ENCODE measurements at places on chromosomes 13 and 19.

DNA sequence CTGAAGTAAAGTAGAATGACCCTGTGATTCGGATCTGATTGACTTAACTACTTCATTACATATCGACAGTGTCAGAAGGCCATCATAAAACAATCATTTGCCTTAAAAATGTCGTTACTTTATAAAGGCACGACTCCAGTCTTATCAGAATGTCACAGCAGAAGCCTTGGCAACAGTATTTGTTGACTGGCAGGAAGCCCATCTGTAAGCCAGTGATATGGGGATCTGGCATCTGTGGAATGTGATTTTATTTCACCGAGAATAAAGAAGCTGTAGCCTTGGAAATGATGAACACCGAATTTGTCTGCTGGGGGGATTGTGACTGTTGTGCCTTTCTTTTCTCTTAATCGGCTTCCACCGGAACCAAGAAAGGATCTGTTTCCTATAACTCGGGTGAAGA, 362.5 kb downstream of the TDRD3 start:
- DNase-seq: peak; percentile 33

DNA sequence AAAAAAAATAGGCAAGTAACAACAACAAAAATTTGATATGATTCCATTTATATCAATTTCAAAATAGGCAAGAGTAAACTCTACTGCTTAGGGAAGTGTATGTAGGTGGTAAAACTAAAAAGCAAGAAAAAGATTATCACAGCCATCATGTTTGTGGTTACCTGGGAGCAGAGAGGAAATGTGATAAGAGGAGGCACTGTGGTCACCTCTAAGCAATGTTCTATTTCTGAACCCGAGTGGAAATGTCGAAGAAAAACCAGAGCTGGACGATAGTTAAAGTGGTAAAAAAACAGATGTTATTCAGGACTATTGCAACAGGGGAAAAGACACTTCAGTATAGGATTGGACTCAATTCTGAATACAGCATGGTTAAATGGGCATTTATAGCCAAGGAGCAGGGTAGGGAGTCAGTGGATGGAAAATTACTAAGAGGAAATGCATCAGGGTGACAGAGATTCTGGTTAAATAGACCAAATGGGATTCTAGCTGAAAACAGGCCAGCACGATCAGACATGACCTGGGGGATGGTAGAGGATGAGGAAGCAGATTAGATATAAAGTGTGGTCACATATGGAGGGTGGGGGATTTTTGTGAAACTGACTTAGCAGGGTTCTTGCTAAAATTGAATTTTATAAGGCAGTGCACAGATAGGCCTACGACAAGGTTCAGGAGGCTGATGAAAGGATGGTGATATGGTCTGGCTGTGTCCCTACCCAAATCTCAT, 6.0 kb upstream of the TEX30 start:
- no peak for DNase-seq

DNA sequence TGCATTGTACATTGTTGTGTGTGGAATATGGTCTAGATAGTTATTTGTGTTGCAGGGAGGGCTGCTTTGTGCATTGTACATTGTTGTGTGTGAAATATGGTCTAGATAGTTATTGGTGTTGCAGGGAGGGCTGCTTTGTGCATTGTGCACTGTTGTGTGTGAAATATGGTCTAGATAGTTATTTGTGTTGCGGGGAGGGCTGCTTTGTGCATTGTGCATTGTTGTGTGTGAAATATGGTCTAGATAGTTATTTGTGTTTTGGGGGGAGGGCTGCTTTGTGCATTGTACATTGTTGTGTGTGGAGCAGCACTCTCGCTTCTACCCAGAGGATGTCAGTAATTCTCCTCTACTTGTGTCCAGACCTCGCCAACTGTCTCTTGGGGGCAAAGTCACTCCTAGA, 36.3 kb upstream of the ZNF835 start:
- no peak for DNase-seq

- no peak for DNase-seq
Measured at GRCh38 chr13:65112531-65112941, 2117.6 kb downstream of the PCDH9 start.

GRCh38 chr19:6039566-6040225, 61.8 kb upstream of the RANBP3 start:
- no peak for DNase-seq

DNA sequence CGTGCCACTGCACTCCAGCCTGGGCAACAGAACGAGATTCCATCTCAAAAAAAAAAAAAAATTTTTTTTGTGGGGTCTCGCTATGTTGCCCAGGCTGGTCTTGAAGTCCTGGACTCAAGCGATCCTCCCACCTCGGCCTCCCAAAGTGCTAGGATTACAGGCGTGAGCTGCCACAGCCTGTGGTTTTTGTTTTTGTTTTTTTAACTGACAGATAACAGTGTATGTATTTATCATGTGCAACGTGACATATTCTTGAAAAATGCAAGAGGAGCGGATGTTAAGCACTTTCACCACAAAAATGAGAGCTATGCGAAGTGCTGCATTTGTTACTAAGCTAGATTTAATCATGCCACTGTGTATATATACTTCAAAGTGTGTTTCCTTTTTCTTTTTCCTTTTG, 49.0 kb downstream of the ARHGEF18 start:
- no peak for DNase-seq

DNA sequence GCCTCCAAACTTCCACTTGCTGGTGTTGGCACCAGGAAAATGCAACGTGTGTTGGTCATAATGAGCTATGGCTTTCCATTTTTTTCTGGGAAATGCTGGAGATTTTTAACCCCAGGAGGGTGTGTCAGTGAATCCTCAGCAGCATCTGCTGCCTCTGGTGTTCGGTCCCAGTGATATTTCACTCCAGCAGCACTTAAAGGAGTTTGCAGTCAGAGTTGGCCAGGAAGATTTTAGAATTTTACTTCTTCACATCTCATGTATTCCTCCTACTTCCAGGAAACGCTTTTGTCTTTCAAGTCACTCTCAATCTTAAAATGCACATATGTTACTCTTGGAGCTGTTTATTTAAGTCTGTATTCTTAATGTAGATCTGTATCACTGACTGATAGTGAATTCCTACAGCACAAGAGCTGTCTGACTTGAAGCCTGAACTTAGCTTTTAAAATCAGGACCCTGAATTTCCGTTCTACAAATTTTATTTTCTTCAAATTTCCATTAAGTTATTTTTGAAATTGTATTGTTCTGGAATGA, 903.4 kb upstream of the SLC10A2 start:
- no peak for DNase-seq

DNA sequence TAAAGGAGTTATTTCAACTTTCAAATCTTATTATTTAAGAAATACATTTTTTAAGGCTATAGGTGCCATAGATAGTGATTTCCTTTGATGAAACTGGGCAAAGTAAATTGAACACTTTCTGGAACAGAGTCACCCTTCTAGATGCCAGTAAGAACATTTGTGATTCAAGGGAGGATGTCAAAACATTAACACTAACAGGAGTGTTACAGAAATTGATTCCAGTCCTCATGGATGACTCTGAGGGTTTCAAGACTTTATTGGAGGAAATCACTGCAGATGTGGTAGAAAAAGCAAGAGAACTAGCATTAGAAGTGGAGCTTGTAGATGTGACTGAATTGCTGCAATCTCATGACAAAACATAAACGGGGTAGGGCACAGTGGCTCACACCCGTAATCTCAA, 12.2 kb downstream of the KATNAL1 start:
- DNase-seq: no peak

DNA sequence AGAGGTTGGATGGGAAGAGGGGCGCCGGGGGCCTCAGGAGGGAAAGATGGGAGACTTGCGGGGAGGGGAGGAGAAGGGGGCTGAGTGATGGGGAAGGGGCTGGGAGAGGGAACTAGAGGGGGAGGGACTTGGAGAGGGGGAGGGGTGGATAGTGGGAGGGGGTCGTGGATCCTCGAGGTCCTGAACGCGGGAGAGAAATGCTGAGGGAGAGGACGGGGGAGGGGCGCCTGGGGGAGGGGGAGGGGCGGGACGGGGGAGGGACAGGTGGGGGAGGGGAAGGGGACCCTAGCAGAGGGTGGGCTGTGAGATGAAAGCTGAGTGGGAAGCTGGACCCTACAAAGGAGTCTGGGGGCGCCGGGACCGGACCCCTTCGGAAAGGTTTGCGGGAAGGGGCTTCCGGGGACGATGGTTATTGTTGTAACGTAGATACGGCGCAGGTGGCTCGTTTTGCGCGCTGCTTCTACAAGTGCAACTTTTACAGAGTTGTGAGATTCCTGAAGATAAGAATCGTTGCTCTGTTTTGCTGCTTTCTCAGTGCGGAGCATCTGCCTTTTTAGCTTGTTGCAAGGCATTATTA, 418 bp downstream of the ZNF444 start:
- DNase-seq: peak; percentile 54

- DNase-seq: peak; percentile 5
Measured at GRCh38 chr13:37918751-37919150, 49.2 kb upstream of the TRPC4 start.

DNA sequence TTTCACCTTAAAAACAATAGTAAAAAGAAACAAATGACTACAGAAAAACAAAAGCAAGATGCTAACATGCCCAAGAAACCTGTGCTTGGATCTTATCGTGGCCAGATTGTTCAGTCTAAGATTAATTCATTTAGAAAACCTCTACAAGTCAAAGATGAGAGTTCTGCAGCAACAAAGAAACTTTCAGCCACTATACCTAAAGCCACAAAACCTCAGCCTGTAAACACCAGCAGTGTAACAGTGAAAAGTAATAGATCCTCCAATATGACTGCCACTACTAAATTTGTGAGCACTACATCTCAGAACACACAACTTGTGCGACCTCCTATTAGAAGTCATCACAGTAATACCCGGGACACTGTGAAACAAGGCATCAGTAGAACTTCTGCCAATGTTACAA, 6.0 kb downstream of the CKAP2 start:
- DNase-seq: no peak

GRCh38 chr13:112103961-112104880, 37.3 kb downstream of the SOX1 start:
- DNase-seq: no peak

GRCh38 chr13:31986676-31987470, 44.7 kb upstream of the FRY start:
- DNase-seq: no peak

GRCh38 chr13:112959206-112959605, 9.8 kb upstream of the MCF2L start:
- no peak for DNase-seq

DNA sequence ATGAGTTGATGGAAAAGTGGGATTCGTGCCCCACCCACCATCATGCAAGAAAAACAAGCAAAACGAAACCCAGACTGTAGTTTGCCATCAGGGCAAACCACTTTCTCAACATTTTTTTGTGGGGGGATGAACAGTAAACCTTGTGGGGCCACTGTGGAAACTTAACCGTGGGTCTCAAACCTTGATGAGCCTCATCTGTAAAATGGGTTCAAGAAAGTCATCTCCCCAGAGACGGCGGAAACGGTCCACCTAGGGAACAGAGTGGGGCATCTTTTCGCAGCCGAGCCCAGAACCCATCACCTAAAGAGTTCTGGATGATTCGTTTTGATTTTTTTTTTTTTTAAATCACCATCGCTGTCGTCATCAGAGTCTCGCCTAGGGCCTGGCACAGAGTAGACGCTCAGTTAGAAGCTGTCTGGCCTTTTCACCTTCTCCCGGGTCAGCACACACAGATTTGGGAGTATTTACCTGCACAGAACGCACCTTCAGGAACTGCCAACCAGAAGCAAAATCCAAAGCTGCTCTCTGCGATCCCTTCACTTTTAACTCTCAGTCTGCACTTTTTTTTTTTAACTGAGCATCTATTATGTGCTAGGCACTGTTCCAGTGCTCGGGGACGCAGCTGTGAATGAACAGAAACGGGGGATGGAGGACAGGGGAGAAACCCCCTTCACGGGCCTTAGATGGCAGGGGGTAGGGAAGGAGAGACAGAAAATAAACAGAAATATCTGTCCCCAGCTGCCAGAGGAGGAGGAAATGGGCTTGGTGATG, 69.8 kb downstream of the CELF5 start:
- DNase-seq: no peak

DNA sequence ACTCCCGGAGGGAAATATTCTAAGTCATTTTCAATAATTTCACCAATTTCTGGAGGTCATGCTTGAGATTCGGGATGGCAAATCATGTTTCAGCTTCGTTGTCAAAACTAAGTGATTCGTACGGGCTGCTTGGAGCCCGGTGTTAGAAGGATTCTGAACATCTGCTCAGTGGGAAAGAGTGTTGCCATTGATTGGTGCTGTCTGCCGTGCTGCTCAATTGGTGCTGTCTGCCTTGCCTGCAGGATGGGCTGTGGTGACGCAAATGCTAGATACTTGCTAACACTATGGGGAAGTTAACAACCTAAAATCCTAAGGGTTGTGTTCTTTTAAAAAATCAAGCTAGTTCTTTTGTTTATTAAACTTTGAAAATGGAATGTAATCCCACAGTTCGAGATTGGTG, 17.3 kb upstream of the CACNG8 start:
- no peak for DNase-seq

- DNase-seq: no peak
Measured at GRCh38 chr19:28003543-28003942, 1209.4 kb downstream of the UQCRFS1 start.

DNA sequence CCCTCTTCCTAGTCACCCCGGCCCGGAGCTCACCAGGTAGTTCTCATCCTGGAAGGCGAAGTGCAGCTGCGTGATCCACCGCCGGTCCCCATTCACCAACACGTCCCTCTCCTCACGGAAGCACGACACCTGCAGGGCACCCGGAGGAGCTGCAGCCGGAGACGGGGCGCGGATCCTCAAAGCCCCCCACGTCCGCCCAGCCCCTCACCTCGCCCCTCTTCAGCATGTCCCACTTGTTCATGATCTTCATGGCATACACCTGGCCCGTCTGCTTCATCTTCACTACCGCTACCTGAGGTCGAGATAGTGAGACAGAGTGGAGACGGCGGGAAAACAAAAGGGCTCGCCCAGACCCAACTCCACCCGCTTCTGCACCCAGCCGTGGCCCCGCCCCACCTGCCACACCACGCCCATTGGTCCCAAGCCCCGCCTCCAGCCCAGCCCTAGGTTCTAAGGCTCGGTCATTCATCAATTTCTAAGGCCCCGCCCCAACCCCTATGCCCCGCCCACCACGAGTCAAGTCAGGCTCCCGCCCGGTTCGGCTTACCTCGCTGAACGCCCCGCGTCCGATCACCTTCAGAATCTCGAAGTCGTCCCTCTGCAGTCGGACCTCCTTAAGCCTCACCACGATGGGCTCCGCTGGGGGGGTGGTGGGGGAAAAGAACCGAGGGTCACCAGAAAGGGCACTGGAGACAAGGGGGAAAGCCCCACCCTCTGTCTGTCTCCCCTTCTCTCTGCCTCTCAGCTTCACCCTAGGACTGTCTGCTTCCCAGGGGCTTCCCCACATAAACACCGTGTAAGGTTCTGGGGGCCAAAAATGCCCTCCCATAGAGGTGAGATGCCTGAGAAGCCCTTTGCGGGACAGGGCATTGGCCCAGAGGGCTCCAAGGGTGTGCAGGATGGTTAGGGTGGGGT, 2.8 kb downstream of the DMPK start:
- DNase-seq: peak; percentile 93

DNA sequence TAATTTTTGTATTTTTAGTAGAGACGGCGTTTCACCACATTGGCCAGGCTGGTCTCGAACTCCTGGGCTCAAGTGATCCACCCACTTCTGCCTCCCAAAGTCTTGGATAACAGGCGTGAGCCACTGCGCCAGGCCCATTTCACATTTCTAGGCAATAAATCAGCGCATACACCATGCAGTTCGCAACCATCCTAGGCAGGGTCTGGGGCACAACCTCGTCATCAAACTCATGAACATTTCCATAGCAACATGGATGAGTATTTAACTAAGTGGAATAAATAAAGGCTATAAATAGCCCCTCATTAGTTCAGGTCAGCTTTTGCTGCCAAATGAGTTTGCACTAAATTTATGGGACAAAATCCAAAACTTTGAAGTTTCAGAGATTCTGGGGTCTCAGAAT, 8.2 kb downstream of the MEIS3 start:
- DNase-seq: no peak
